Activated CD4-positive, alpha-beta T cell treated with anti-CD3 and anti-CD28 coated beads for 24 hours (primary cell): ENCODE measurements at places on chromosomes 3 and 15.

DNA sequence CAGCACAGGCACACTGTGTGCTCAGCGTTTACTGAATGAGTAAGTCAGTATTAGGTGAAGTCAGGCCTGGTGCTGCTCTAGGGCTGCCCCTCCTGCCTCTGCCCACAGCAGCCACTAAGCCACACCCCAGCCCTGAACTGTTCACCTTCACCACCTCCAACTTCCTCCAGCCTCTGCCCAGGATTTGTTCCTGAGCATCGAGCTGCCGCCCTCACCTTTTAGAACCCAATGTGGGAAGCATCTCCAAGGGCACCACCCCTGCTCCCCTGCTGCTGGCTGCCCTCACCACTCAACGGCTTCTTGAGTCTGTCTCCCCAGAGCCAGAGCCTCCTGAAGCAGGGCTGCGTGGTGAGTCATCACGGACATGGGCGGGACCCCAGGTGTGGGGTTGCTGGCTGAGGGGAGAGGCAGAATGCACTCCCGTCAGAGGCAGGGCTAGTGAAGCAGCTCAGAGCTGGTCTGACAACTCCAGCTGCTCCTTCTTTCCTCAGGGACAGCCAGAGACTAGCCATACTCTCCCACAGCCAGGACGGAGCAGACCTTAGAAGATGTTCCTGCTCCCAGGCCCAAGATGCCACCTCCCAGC is 5.8 kb downstream of the HYAL2 start:
- no peak for DNase-seq

DNA sequence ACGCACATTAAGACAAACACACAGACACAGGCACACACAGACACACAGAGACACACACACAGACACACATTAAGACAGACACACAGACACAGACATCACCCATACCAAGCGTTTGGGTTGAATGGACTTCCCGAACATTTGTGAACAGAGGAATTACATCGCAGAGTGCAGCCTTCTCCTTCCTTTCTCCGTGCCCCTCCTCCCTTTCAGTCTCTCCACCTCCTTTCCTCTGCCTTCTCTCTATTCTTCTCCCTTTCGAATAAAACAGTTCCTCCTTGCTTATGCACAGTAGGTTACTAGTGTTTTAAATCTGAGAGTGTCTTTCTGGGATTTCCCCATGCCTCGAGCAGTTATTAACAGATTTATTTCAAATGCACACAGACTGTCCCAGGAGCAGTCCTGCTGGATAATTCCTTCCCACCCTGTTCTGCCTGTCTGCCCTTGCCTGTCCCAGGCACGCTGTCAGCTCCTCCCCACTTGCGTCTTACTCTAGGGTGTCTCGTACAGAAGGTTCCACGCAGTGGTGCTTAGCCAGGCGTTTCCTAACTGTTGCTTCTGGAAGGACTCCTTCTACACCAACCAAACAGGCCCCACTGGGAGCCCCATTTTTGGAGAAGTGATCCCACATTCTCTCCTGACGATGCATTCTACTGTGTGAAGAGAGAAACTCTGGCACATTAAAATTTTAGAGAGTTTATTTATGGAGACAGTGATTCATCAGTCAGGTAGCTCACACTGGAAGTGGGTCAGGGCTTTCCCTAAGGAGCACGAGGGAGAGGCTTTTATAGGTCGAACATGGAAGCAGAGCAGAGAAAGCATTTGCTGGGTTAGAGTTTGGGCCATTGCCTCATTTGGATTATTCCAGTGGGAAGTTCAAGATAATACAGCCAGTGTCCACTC is 163.8 kb downstream of the SV2B start:
- no peak for DNase-seq

DNA sequence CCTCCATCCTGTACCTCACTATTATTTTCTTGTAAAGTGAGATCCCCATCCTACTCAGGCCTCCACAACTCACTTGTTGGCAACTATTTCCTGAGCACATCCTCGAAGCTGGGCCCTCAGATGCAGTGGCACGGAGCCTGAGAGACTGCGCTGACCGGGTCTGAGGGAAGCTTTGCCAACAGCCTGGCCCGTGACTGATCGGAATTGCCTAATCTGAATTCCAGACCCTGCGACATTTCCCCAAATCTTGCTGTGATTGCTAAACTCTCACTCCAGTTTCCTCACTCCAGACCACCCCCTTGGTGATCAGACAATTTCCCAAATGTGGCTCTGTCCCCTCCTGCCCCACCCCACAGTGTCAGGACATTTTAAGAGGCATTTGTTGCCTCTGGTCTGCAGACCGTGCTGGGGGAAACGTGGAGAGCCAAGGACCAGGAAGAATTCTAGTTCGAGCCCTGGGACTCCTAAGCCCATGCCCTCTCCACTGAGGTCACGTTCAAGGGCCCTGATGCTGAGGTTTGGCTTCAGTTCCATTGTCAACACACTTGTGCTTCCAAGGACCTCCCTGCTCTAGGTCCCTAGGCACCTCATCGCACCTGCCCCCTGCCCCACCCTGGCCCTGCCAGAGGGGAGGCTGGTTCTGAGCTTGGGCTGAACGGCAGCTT is 22.8 kb downstream of the KLHL25 start:
- no peak for DNase-seq

- no peak for DNase-seq
Observed at GRCh38 chr3:109275702-109276293, 40.5 kb downstream of the DPPA2 start.

DNA sequence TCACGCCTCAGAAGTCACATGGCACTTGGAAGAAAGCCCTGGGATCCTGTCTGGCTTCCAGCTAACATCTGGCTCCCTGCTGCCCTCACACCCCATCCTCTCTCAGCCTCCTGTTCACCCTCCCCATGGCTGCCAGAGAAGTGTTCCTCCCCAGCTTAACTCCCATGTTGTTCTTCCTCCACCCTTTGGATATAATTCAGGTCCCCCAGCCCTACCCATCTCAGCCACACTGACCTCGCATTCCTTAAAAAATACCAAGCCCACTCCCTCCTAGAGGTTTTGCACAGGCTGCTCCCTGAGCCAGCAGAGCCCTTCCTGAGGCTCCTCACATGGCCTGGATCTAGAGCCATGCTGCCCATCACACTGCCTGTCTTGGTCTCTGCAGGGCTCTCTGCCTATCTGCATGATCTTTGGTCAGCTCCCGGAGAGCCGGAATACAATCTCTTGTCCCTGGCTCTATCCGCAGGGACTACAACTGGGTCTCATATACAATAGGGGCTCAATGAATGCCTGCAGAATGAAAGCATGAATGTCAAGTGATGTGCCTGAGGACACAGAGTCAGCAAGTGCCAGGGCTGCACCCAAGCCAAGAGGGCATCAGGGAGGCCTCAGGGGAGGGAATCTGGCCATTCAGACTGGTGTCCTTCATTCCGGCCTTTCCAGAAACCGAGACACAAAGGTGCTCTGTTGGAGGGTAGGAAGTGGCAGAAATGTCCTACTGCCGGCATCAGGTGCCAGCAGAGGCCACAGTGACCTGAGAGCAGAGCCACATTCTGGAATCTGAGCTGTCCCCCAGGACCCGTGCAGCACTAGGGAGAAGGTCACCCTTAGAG is 3.8 kb upstream of the TKT start:
- no peak for DNase-seq

DNA sequence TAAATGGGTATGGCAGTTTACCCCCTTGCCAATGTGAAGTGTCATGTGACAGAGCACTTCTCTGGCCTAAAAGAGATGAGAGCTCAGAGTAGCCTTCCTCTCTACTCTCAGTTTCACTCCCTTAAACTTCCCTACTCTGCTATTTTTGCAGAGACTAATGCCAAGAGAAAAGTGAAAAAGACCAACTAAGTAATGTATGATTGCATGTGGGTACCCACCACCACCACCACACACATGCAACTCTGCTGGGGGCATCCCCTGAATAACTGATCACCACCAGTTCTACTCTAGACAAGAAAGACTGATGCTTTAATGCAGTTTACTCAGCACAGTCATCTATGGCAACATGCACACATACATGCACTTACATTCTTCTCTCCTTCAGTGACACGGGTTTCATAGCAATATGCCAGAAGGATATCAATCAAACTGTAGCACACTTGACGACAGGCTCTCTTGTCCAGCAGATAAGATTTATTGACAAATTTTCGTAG is 31.3 kb downstream of the SHQ1 start:
- DNase-seq: no peak

DNA sequence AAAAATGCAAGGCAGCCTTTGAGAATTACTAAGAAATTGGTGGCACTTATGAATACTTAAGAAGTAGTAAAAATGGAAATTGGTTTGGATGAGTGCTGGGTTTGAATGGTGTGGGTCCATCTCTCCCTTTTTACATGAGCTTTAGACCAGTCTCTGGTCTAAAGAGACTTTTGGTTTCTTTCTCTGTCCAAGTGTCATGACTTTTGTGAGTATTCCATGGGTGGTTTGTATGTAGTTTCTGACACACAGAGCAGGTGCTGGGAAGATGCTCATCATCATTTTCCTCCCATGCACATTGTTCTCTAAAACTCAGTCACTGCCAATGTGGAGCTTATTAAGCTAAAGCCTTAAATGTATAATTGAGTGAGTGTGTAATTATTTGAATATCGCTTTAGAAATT is 63.5 kb downstream of the KAT2B start:
- no peak for DNase-seq

- DNase-seq: no peak
Observed at GRCh38 chr3:46604127-46604526, 8.2 kb upstream of the FAM240A start.

DNA sequence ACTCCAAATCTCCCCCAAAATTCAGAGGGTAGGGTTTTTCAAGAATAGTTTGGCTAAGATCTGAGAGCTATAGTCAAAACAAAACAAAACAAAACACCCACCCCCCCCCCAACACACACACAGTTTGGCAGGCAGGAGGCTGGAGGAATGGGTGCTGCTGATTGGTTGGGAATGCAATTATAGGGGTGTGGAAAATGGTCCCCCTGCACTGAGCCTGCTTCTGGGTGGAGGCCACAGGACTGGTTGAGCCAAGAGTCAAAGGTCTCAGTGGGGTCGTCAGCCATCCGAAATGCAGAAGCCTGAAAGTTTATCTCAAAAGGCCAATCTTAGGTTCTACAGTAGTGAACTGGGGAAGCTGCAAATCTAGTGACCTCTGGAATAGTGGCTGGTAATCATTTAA is 2.5 kb upstream of the HACD2 start:
- DNase-seq: no peak

GRCh38 chr3:149134575-149134974 is 5.1 kb downstream of the HPS3 start:
- no peak for DNase-seq

GRCh38 chr3:192834428-192834827 is 83.2 kb downstream of the MB21D2 start:
- no peak for DNase-seq

- no peak for DNase-seq
Observed at GRCh38 chr3:186901135-186901734, 29.1 kb upstream of the ST6GAL1 start.

DNA sequence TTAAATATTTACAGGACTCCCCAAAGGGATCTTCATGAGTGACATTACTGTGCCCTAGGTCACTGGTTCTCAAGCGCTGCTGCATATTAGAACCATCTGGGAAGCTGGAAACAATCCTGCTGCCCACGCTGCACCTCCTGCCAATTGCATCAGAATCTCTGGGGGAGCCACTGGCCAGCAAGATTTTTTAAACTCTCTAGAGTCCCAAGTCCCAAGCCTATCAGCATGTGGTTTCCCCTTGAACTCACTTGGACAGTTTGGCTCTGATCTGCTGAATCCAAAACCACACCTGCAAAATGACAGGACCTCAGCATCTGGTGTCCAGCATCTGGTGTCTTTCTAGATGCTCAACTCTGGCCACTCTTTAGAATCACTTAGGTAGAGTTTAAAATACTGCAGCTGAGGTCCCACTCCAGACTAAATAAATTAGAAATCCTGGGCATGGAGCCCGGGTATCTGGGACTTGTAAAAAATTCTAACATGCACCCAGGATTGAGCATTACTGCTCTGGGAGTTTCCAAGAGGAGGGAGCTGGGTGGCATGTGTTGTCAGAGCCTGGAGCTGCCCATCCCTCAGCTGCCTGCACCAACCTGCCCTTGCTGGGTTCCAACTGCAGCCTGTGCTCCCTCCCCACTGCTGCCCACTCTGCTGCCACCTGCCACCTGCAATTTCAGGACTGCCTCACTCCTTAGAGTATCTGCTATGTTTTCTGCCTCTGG is 311.3 kb downstream of the SLC9A9 start:
- DNase-seq: no peak

GRCh38 chr3:9897408-9898372 is 5.0 kb upstream of the IL17RE start:
- DNase-seq: no peak

GRCh38 chr3:35505181-35505580 is 134.1 kb upstream of the ARPP21 start:
- no peak for DNase-seq
